ENCODE measurements at places on chromosomes 2 and 18.

GRCh38 chr18:35811896-35812295 is 160.6 kb upstream of the RMP24 start:
- no peak for DNase-seq
- H3K27me3 ChIP-seq = peaks cover 18% of the 10 kb centered on the region

GRCh38 chr2:120347396-120348060 is 1.6 kb downstream of the INHBB start:
- H3K36me3 ChIP-seq = no peaks in the 10 kb centered on the region
- no peaks in the 10 kb centered on the region for H3K27me3 ChIP-seq
- no peaks in the 10 kb centered on the region for H3K4me1 ChIP-seq
- H3K27ac ChIP-seq = no peak overlapping the region
- H3K4me3 ChIP-seq = no peak overlapping the region

DNA sequence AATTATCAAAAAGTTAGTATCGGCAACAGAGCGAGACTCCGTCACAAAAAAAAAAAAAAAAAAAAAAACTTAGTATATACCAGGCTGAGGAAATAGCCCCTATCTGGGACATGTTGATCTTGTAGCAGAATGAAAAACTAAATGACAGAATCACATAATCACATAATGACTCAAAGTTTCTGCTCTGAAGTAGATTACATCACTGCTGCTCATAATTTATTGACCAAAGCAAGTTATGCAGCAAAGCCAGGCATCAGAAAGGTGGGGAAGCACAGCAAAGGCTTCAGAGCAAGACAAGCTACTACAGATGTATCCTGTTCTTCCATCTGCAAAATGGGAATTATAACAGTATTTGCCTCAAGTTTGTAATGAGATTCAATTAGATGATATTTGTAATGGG is 68.1 kb downstream of the BOD1L2 start:
- H3K27ac ChIP-seq = no peak overlapping the region
- 0 out of 2 replicates have a peak, but pooled peaks cover 3% of the 10 kb centered on the region for H3K27me3 ChIP-seq
- no peak overlapping the region for H3K4me3 ChIP-seq
- no peak for DNase-seq

DNA sequence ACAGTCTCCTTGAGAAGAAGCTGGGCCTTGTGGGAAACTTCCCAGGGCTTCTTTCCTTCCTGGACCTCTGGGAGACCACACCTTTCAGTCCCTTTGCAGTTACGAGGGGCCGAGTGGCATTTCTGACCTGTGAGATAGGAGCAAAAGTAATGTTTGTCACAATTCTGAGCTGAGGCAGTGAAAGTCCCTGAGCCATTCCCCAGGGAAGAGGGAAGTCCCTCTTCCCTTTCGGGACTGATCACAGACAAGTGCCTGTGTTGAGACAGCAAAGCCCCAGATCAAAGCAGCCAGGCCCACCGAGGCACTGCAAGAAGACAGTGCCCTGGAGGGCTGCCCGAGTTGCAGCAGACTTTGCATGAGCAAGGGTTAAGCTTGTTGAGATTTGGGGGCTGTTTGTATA is 41.9 kb downstream of the RHOB start:
- no peak overlapping the region for H3K4me3 ChIP-seq
- no peaks in the 10 kb centered on the region for H3K36me3 ChIP-seq
- no peaks in the 10 kb centered on the region for H3K27me3 ChIP-seq
- no peak for DNase-seq
- H3K27ac ChIP-seq = no peak overlapping the region
